EH (cell line): ENCODE measurements at places on chromosomes 13 and 19.

- no peak for DNase-seq
Measured at GRCh38 chr13:28229522-28230411, 91.4 kb downstream of the PAN3 start.

DNA sequence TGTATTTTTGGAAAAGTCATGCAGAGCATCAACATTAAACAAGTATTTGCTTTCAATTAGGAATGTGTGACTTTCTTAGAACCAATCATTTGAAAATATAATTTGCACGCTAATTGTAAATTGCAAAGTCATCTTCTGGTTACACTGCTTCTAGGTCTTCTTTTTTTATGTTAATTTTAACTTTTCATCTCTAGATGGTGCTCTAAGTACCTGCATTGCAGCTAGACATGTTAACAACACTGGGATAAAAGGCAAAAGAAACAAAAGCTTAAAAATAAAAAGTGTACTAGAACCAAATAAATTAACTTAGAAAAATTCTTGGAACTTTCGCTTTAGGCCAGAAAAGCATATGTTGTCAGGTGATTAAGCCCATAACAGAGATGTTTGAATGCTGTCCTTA lies 2758.2 kb downstream of the PCDH9 start:
- DNase-seq: peak; percentile 65

DNA sequence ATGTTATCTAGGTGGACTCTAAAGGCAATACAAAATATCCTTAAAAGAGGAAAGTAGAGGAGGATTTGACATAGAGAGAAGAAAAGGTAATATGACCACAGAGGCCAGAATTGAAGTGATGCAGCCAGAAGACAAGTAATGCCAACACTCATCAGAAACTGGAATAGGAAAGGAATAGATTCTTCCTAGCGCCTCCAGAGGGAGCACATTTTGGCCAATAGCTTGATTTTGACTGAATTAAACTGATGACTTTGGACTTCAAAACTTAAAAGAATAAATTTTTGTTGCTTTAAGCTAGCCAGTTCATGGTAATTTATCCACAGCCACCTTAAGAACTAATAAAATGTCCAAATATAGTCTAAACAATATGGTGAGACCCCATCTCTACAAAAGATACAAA lies 1921.9 kb downstream of the OLFM4 start:
- DNase-seq: no peak

DNA sequence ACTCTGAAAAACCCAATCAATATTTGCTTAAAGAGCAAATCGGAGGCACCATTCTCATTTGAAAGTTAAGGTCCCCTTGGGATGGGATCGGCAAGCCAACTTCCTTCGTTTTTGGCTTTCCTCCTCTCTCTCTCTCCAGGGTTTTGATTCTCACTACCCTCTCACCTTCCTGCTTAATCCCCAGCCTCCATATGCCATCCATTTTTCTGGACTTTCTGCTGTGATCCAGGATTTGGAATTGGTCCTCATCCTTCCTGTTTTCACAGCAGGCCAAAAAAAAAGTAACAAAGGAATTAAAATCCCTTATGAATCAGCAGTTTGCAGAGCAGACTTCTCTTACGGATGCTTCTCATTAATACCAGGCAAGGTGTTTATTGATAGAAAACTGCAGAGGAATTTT lies 283.1 kb upstream of the TMTC4 start:
- DNase-seq: no peak
